ENCODE measurements at places on chromosomes 11 and 22.

DNA sequence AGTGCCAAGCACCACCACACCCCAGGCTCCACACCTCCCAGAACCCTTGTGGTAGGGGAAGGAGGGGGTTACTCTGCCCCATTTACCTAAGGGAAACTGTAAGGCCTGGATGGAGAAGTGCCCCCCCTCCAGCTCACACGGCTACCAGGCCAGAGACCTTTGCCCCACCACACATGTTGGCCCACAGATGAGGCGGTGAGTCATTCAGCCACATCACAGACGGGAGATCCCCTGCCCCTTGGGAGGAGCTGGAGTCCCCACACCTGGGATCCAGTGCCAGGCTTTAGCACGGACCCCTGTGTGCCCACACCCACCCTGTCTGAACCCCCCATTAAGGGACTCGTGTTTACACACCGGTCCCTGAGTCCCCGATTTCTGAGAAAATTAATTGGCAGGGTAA, 24.9 kb downstream of the CDKN1C start:
- no peak for DNase-seq

DNA sequence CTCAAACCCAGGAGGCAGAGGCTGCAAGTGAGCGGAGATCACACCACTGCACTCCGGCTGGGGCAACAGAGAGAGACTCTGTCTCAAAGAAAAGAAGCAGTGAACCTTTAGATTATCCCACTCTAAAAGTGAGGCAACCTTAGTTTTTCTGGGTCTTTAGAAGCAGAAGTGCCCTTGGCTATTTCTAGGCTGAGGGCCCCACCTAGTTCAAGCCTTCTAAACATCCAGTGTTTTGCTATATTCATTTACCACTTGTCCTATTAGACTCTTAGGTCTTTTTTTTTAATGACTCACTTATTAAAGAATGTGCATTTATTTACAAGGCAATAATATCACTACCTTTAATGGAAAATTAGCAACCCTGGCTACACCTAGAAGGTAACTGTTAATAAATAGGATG, 16.7 kb upstream of the EHF start:
- DNase-seq: no peak

GRCh38 chr11:61732705-61733104, 19.7 kb upstream of the MYRF start:
- DNase-seq: no peak

DNA sequence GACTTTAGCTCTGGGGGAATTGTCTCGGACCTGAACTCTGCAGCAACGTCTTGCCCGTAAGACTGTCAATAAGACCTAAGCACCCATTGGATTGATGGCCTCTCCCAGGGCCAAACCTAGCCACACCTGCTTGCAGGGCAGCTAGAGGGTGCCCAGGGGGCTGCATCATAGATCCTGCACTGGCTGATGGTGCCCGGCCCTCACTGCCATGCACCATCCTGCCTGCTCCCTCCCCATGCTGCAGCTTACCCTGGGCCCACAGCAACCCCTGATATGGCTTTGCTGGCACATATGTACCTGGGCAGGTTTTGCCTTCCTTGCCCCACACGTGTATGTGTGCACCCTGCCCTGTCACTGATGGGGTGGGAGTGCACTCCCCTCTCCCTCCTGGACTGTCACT, 8.9 kb upstream of the BBOX1 start:
- no peak for DNase-seq

DNA sequence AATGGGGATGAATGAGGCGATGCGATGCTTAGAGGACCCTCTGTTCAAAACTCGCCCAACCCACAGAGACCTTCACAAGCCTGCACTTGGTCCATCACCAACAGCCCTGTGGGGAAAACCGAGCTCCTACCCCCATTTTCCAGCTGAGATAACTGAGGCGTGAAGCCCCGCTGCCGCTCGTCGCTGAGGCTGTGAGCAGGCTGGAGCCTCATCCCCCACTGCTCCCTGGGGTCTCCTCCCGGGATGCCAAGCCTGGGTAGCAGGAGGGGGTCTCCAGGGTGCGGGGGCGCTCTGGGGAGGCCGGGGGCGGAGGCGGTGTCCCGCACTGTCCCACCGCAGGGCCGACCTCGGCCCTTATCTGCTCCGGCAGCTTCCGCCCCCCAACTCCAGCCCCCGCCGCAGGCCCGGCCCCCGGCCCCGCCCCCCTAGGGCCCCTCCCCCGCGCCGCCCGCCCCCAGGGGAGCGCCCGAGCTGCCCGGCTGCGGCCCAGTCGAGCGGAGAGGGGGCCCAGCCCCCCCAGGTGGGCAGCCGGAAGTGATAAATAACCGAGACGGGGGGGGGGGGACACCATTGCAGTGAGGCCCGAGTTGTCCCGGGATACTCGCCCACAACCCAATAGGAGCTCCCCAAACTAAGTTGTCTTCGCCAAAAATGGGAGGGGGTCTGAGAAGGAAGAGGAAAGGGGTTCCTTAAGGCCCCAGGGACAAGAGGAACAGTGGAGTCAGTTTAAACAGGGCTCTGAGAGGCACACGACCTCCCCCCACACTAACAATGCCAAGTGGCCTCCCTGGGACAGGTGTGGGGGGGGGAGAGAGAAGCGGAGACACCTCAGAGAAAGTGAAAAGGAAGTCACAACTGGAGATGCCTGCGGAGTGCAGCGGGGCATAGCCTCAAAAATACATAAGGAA, 8.3 kb upstream of the SLC39A13 start:
- DNase-seq: no peak

GRCh38 chr22:38162881-38163843, 18.5 kb downstream of the PLA2G6 start:
- DNase-seq: no peak

DNA sequence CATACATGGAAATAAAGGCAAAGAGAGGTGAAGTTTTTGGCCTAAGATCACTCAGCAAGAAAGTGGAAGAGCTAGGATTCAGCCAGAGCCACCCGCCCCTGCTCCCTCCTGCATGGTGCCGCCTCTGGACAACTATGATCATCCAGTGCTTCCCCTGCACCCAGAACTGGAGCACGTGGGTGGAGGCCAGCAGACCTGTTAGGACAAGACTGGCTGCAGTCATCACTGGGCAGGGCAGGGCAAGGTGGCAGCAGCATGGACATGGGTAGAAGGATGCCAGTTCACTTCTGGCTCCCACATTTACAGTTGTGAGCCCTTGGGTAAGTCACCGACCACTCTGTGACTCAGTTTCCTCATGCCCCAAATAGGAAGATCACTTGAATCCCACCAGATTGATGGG, 131.0 kb downstream of the FBXO7 start:
- DNase-seq: no peak

- DNase-seq: no peak
Observed at GRCh38 chr11:71334191-71334590, 81.8 kb upstream of the SHANK2 start.

GRCh38 chr11:7638710-7639642, 34.3 kb downstream of the CYB5R2 start:
- DNase-seq: no peak

GRCh38 chr22:36409911-36410756, 22.4 kb upstream of the MYH9 start:
- DNase-seq: peak; percentile 96

DNA sequence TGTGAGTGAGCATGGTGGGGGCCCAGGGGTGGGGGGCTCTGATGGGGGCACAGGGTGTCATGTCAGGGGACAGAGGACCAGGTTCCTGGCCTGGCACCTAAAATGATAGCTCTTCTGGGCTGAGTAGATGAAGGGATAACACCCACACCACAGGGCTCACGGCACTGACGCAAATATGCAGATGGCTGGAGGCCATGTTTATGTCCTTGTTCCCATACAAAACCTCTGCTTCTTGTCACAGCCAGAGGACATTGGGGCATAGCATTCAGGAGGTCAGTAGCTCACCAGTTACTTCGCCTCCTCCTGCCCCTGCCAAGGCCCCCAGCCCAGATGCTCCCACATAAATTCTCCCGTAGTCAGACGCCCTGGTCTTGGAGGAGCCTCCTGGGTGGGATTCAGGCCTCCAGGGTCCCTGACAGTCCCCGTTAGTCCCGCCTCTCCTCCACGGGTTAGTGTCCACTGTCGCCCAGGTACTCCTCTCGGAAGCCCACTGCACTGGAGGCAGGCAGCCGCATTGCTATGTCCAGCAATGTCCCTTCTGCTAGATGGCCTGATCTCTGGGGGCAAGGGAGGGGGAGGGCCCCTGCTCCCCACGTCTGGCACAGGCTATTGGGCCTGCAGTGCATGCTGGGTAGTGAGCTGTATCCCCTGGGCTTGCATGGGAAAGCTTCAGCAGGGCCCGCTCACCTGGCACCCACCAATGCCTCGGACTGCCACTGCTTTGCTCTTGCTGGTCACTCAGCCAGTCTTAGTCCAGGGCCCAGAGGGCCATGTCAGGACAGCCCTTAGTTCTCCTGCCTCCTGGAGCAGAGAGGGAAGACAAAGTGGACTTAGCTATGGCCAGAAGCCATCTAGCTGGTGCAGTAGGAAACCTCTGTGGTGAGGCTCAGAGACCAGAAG, 75.6 kb upstream of the MYOD1 start:
- DNase-seq: no peak

GRCh38 chr11:64305691-64306562, 603 bp downstream of the ESRRA start:
- peak; percentile 39 for DNase-seq

DNA sequence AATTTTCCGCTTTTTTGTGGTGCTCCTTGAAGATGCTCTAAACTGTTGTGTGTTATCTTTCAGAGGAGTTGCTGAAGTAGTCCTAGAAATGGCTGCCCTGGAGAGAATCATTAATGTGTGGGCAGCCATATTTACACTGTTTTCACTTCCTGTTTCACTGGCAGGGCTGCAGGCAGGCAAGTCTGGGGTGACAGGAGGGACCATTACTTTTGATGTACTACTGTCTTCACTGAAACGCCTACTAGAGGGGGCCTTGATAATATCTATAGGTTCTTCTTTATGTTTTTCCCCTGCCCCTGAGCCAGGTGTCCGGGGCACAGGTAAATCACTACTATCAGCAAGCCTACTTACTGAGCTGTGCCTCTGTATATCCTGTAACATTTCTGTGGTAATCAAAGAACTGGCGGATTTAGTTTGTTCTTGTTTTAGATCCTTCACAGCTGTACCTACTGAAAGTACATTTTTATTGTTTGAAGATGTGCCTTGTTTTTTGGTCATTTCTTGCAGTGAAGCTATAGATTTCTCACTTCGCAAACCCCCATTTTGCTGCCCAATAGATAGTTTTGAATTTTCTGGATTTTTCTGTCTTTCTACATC, 39.7 kb downstream of the ACAT1 start:
- DNase-seq: no peak

- DNase-seq: no peak
Observed at GRCh38 chr11:69837791-69838190, 18.6 kb upstream of the FGF3 start.

DNA sequence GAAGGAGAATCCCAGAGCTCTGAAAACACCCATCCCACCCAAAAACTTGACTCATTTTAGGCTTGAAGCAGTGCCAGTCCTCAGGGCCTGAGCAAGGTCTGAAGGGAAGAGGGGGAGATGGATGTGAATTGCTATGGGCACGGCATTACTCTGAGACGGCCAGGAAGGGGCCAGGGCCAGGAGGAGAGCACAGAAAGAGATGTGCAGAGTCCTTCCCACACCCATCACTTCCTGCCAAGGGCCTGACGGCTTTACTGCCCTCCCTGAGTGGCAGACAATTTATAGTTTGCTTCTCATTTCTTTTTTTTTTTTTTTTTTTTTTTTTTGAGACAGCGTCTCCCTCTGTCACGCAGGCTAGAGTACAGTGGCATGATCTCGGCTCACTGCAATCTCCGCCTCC, 22.5 kb downstream of the TAB1 start:
- DNase-seq: no peak

All from HCT116 (cell line).